ENCODE measurements at places on chromosomes 1 and 21.

GRCh38 chr1:3904006-3904842 is 4.2 kb upstream of the C1orf174 start:
- no peak for DNase-seq

GRCh38 chr1:8871965-8872399 is 6.5 kb downstream of the ENO1 start:
- DNase-seq, result no peak

GRCh38 chr1:156291226-156292061 is 4.0 kb downstream of the GLMP start:
- DNase-seq, result peak; percentile 91

GRCh38 chr1:39890880-39891279 is 7.6 kb upstream of the TRIT1 start:
- no peak for DNase-seq

GRCh38 chr1:96559181-96559580 is 162.4 kb upstream of the PTBP2 start:
- no peak for DNase-seq

GRCh38 chr1:46510341-46510997 is 20.8 kb downstream of the DMBX1 start:
- DNase-seq, result no peak

GRCh38 chr1:121522061-121522759 is 337.4 kb downstream of the SRGAP2C start:
- DNase-seq, result no peak

- peak; percentile 91 for DNase-seq
These were observed 638 bp upstream of the TUFT1 start for GRCh38 chr1:151539321-151540020.

DNA sequence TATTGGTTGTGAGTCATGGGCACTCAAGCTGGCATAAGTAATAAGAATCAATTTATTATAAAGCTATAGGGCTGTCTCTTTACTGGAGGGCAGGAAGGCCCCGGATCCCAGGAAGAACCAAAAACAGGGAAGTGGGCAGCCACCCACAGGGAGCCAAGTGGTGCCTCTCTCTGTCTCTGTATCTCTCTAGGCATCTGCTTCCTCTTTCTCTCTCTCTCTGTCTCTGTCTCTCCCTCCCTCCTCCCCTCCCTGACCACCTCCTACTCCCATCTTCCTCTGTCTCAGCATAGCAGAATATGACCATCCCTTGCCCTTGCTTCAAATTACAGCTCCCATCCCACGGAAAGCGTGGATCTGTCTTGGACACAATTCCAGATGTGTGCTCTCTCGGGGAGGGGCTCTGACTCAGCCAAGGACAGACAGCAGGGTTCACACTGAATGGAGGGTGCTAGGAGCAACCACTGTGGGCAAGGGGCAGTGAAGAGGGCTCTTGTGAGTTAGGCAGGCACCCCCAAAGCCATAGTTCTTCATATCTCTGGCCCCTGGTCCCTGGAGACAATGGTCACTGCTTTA is 80.4 kb upstream of the LPGAT1 start:
- peak; percentile 42 for DNase-seq

- DNase-seq, result no peak
These were observed 6.5 kb downstream of the FCAMR start for GRCh38 chr1:206963740-206964139.

GRCh38 chr1:111448482-111448917 is 556 bp downstream of the WDR77 start:
- DNase-seq, result no peak

DNA sequence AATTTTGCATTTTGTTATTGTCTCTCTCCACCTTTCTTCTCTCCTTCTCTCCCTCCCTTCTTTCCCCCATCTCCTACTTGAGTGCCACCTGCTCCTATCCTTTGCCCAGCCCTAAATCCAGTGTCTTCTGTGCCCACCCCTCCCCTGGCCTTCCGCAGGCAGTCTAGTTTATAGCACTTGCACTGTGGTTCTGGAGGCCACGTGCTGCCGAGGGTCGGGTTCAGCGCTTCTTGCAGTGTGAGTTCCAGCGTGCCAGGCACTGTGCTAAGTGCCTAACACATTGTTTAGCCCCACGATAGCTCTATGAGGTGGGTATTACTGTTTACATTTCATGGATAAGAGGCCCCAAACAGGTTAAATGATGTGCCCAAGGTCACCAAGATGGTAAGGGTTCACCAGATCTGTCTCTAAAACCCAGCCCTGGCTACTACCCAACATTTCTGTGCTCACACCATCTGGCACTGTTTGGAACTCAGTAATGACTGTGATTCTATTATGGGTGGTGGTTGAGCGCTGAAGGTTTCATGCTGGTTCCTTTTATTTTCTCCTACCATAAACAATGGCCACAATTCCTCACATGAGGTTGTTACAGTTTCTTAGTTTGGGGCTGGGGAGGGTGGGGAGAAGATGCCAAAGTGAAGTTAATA is 14.1 kb upstream of the ATP1A4 start:
- no peak for DNase-seq

- no peak for DNase-seq
These were observed 34.0 kb downstream of the EPRS1 start for GRCh38 chr1:220012259-220012658.

DNA sequence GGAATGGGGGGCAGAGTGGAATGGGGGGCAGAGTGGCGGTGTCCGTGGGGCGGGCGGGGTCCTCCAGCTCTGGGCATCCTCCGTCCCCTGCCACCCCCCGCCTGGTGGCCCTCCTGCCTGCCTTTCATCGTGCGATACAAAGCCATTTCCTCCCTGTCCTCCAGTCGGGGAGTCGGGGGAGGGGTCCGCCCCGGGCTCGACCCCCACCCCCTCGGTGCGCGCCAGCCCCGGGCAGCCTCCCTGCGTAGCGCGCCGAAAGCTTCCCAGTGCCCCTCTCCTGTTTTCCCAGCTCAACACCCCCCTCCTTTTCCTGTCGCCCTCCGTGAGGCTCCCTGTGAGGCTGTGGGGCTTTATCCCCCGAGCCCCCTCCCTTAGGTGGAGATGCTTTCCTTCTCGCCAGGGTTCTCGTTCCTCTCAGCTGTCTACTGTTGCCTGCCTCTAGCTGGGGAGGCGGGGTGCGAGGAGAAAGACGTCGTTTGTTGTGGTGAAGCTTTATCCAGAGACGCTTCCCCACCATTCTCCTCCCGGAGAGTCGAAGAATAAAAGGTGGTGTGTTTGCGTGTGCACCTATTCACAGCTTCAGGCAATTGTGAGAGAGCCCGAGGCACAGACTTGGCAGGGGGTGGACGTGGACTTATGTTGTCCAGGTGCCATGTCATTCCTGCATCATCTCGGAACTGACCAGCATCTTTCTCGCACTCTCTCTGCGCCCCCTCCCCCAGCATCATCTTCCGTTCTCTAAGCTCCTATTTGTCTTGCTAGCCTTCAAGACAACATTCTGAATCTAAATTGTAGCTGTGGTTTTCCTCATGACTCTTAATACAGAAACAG is 848 bp downstream of the DNM3 start:
- peak; percentile 27 for DNase-seq
